ENCODE measurements at places on chromosomes 11 and 22.

DNA sequence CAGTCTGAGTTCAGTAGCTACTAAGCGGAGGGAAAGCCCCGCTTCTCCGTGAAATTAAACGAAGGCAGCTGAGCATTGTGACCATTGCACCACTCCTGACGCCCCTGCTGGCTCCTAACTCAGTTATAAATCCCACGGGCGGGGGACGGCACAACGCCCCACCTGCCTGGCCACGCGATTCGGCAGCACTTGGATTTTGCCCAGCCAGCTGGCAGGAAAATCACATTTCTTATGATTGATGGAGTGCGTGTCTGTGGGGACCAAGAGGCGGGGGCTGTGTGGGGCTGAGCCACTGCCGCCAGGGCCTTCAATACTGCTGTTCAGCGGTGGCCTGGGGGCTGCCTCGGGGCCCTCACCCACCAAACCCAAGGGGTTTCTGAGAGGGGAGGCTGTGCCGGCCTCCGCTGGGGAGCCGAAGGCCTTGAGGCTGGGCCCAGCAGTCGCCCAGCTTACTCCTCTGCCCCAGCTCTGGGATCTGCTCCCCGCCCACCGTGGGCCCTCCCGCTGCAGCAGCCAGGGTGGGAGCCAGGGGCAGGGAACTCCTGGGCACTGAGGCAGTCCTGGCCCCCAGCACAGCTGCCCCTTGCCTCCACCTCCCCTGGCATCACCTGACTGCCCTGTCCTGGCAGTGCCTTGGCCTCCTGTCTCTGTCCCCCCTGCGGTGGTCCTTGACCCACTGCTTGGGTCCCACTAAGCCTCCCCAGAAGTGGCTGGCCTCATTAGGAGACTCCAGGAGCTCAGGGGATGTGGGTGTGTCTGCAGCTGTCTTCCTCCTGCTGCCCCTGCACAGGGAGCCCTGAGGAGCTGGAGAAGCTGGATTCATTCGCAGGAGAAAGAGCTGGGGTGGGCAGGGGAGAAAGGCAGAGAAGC, 30.7 kb downstream of the SHISAL1 start:
- no peak for DNase-seq

DNA sequence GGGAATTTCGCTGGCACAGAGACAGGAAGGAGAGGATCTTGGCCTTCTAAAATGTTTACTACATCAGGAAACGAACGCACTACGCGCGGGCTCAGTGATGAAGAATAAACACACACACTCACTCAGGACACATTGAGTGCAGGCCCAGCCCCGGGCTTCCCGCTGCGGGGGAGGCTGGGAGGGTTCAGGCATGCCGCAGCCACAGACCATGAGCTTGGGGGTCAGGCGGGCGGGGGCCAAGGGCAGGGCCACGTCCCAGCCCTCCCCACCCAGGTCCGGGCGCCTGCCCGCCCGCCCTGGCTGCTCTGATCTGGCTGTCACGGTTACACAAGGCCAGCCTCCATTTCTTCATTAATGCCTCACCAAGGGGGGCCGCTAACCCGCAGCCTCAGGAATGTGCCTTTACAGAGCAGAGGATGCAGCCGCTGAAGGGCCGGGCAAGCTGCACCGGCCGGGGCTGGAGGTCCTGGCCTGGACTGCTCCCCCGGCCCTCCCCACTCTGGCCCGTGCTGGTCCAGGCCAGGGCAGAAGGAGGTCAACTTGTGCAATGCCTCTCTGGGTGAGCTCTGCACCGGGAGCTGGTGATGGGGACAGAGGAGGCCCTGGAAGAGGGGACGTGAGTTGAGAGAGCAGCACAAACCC, 41.7 kb downstream of the IGF2 start:
- peak; percentile 85 for DNase-seq

GRCh38 chr11:81756864-81757595, 976.6 kb downstream of the FAM181B start:
- no peak for DNase-seq

DNA sequence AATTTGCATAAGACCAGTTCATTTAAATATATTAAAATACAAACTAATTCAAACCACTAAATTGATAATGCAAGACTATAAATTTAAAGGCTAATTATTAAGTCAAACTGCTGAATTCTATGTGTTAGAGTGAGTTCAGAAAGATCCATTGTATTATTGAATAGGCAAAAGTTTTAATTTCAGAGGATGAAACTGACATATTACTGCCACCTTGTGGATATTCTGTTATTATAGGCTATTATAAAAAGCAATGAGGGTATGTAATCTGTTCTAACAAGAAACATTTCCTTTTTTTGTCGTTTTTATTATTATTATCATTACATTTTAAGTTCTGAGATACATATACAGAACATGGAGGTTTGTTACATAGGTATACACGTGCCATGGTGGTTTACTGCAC, 20.9 kb upstream of the NAALAD2 start:
- DNase-seq, result no peak

DNA sequence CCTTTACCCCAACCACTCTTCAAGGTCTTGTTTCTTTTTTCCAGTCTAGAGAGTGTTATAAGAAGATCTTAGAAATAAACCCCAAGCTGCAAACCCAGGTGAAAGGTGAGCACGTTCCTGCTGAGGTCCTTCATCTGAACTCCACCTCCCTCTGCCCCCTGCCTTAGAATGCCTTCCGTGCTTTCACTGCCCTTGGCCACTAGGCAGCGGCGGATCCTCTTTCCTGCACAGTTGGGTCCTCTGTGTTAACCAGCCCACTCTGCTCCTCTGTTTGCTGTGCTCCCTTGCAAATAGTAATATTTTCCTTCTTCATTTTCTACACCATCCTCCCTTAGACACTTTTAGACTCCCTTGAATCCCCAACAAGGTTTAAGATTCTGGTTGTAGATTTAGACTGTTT, 24.3 kb downstream of the TTC12 start:
- DNase-seq, result no peak

DNA sequence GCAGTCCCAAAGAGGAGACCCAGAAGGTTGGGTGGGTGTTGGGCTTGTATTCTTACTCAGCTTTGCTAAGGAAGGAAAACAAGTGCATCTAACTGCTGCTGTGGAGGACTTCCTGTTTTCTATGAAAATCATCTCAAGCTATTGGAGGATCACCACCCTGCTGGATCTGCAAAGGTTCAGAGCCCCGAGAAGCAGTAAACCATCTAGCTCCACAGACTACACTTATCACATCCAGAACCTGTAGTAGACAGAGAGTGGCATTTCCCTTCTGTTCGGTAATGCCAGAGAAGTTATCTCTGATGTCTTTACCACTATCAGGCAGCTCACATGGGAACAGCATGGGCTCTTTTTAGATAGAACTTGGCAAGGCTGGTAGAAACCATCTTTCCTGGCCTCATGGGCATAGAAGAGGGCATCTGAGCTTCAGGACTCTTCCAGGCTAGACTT, 21.7 kb downstream of the KCNJ1 start:
- no peak for DNase-seq

- peak; percentile 62 for DNase-seq
Measured at GRCh38 chr11:12864316-12865156, 144.6 kb upstream of the RASSF10 start.

DNA sequence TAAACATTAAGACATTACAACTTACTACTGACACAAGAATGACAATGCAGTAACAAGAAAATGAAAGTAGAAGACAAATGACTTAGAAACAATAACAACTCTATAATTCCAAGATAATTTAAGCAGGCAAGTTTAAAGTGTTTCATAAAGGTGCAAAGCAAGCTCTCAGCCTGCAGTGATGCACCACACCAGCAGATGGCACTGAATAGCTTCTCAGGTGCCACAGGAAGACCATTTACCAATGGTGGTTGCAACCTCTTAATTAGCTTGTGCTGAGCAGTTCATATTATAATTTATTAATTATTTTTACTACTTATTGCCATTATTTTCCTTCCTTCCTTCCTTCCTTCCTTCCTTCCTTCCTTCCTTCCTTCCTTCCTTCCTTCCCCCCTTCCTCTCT, 60.6 kb downstream of the NXPE2 start:
- peak; percentile 3 for DNase-seq

- DNase-seq, result peak; percentile 43
Measured at GRCh38 chr22:39212721-39213376, 31.9 kb downstream of the PDGFB start.

DNA sequence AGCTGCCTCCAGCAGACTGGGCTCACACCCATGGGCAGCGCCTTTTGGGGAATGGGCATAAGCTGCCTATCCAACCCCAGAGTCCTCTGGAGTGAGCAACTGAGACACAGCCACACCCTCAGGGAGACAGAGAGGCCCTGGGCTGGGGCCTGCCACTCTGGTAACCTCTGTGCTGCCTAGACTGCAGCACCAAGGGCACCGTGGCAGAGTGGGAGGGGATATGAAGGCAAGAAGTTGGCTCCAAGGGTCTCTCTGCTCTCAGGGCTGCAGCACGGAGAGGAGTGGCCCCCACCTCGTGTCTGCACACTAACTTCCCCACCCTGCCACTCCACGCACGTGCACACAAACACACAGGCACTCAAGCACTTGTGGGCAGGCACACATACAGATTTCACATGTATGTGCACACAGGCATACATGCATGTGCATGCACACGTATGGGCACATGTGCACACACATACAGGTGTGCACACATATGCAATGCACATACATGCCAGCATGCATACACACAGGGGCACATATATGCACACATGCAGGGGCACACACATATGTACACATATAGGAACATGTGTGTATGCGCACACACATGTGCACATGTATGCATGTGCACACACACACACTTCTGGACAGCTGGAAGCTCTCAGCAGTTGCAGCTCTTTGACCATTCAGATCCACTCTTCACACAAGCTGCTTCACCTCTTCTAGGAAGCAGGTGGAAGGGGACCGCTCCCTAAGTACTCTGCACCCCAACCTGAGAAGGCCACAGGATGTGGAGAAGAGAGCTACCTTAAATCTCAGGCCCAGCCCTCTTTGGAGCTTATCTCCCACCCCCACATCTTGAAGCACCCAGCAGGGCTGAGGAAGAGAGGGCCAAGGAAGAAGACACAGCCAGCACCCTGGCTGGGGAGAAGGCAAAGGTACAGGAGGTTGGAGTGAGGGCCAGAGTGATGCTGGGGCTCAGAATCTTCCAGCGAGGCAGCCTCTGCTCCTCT, 4.3 kb downstream of the IGSF9B start:
- no peak for DNase-seq

GRCh38 chr11:125182573-125182972, 18.0 kb downstream of the PKNOX2 start:
- DNase-seq, result no peak

DNA sequence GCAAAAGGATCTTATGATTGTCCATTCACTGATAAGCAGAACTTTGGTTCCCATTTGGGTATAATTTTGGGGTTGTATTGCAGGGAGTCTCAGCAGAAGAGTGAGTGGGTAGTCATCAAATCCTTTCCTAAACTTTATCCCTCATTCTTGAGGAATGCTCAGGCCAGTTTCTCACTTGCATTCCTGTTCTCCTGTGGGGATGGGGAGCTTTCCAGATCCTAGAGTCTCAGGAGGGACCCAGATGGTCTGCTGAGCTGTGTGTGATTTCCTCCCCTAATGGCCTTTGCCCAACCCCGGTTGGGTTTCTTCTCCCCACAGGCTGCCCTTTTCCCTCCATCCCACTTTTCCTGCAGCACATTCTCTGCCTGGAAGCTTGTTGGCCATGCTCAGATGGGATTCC, 79.9 kb downstream of the MIAT start:
- no peak for DNase-seq

DNA sequence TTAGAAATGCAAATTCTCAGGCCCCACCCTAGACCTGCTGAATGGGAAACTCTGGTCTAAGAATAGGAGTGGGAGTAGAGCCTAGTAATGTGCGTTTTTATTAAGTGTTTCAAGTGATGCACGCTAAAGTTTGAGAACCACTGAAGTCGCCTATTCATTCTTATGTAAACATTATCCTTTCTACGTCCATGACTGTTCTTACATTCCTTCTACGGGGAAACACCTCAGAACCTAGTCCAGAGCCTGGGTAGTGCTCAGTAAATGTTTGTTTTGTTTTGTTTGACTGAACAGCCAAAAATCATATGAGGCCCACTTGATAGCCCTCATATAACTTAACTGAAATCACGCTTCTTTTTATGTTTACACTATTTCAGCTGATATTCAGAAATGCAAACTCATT, 29.8 kb downstream of the VSIG10L2 start:
- no peak for DNase-seq

DNA sequence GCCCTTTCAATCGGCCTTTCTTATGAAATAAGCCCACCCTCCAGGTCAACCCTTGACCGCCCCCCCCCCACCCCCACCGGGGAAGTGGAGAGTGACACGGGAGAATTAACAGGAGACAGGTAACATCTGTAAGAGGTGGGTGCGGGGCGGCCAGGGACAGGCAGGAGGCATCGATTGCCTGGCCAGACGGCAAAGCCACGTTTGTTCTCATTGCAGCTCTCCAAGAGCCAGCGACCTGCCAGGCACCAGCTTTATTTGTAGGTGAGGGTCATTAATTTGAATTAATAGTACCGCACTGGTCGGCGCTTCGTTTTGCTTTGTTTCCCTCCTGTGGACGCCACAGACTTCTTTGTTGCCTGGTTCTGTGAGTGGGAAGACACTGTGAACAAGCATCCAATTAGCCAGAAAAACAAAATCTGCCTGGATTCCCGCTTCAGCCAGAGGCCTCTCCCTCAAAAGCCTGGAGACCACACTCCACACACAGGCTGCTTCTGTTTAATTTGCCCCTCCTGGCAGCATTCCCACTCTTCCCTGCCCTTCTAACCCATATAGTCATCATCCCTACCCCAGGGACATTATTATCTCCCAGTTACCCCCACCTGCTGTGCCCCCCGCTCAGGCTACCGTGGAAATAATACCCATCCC, 104.5 kb upstream of the OPCML start:
- no peak for DNase-seq

GRCh38 chr22:40476341-40476740, 105.9 kb downstream of the SGSM3 start:
- DNase-seq, result no peak

- peak; percentile 87 for DNase-seq
Measured at GRCh38 chr11:130390071-130390758, 38.2 kb downstream of the ADAMTS8 start.
